Esophagus (tissue), 2 donors: ENCODE measurements at places on chromosomes 7 and 10. TPM values are rescaled to one million over a fixed set of nuclear protein-coding genes. Genes with fewer than 3 reads are reported as not detected.

Gene JCAD
- polyA plus RNA-seq = 1.0 TPM

Gene AOAH
- polyA plus RNA-seq = 1.7 TPM

Gene AKR1C8
- polyA plus RNA-seq = not detected

Gene SPDYE8
- not detected for polyA plus RNA-seq
